ENCODE measurements at places on chromosomes 13 and 19.

DNA sequence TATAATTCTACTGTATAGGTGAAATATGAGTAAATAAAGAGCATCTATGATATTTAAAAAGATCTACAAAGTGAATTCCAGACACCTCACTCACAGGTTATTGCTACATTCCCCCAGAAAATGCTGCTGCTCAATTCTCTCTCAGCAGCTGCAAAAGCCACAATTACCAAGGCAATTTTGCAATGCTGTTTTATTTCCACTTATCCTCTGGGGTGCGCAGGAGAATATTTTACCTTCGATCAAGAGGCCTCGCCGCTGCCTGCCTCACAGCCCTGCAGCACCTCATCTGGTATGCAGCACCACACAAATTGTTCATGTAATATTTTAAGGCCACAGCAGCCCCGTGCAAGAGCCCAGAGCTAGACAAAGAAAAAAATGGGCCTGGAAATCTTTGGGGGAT, 333.2 kb downstream of the DNAJC15 start:
- DNase-seq: no peak

DNA sequence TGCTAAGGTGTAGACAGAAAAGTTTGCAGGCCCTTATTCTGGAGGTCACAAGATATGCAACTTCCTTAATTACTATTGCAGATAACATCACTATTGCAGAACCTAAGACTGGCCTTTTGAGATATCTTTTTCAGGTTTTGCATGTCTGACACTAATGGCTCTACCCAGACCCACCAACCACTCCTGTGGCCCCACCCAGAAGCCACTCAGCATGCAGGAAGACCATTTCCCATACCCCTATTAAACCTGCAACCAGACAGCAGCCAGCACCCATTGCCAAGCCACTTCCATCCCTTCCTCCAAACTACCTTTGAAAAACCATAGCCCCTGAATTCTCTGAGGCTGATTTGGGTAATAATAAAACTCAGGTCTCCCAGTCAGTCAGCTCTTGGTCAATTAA, 297.6 kb downstream of the SLITRK6 start:
- no peak for DNase-seq

GRCh38 chr13:113629866-113630265, 28.1 kb downstream of the ATP4B start:
- no peak for DNase-seq

- no peak for DNase-seq
Observed at GRCh38 chr13:95596701-95597100, 44.2 kb downstream of the CLDN10 start.

GRCh38 chr13:46757640-46758039, 39.3 kb downstream of the ESD start:
- DNase-seq: no peak

DNA sequence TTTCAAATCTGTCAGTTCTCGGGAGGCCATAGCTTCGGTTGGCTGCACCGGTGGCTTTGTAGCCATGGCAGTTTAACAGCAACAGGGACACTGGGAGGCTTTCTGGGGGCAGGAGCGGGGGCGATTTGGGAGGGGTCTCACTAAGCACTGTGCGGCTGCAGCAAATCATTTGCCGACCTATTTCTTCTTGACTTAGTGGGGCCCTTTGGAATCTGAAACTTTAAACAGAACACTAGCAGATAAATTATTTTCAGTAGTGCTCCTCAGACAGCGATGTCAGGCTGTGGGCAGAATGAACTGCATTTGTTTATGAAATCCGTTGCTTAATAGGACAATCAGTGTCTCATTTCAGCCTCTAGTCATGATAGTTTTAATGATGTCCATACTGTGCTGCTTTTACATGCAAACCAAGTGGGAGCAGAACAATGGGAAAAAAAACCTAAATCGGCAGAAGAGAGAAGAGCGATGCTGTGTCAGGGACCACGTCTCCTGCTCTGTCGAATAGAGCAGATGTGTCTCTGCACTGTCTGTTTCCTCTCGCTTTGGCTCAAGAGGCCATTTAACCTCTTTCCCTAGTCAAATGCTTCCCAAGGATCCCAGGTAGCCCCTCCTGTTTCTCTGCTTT, 211.9 kb downstream of the OLFM4 start:
- no peak for DNase-seq

- no peak for DNase-seq
Observed at GRCh38 chr13:102190930-102191329, 210.9 kb downstream of the FGF14 start.

DNA sequence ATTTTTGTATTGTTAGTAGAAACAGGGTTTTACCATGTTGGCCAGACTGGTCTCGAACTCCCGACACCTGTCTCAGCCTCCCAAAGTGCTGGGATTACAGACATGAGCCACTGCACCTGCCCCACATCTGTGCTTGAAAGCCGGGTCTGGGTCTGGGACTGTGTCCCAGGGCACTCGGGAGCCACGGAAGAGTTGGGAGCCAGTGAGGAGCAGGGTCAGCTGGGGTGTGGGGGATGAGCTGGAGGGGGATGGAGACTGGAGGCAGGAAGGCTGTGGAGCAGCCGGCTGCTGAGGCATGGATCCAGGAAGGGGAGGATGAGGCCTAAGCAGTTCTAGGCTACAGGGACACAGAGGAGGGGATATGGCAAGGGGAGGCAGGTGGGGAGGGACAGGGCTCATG, 10.7 kb upstream of the SPACA4 start:
- no peak for DNase-seq

- DNase-seq: no peak
Observed at GRCh38 chr19:27752530-27753184, 1460.3 kb downstream of the UQCRFS1 start.

GRCh38 chr13:80706164-80706471, 365.2 kb upstream of the SPRY2 start:
- no peak for DNase-seq

- no peak for DNase-seq
Observed at GRCh38 chr13:59024434-59024833, 1139.3 kb downstream of the DIAPH3 start.

DNA sequence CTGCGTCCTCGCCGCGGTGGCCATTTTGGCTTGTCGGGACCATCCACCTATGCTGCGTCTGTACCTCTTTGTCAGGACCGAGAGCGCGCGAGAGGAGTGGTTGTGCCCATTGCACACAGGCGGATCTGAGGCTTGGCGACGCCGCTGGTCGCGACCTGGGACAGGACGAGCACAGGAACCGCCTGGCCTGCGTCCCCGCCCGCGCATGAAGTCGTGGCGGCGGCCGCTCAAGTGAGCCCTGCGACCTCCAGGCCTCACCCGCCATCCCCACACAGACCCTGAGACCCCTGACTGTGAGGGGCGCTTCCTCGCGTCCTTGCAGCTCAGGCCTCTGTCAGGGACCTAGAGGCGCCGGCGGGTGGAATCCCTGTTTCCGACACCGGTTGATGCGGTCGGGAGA, 16.8 kb downstream of the ZNF586 start:
- no peak for DNase-seq

DNA sequence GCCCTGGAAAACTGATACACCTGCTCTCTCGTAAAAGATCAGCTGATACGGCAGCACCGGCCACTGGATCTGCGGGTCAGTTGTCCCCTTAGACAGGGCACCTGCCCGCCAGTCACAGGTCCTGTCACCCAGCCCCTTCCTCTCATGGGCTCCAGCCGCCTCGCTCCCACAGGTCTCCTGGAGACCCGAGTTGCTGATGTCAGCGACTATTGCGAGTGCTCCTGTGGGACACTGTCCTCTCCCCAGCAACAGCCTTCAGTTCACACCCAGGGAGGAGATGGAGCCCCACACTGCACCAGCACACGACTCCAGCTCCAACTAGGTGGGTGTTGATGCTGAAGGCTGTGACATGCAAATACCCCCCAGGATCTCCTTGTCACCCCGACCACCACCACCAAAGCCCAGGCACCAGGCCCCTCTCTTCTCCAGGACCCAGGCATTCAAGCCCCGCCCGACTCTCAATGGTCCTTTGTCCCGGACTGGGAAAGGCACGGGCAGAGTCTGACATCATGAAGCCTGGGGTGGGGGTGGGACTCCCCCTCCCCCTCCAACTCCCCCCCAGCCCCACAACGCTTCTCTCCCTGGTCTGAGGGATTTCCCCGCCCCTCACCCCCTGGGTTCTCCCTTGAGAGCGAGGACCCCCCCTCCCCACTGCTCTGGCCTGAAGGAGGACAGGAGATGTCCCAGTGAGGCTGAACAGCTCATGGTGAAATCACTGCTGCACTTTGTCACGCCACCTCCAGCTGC, 1.4 kb upstream of the MAG start:
- no peak for DNase-seq

DNA sequence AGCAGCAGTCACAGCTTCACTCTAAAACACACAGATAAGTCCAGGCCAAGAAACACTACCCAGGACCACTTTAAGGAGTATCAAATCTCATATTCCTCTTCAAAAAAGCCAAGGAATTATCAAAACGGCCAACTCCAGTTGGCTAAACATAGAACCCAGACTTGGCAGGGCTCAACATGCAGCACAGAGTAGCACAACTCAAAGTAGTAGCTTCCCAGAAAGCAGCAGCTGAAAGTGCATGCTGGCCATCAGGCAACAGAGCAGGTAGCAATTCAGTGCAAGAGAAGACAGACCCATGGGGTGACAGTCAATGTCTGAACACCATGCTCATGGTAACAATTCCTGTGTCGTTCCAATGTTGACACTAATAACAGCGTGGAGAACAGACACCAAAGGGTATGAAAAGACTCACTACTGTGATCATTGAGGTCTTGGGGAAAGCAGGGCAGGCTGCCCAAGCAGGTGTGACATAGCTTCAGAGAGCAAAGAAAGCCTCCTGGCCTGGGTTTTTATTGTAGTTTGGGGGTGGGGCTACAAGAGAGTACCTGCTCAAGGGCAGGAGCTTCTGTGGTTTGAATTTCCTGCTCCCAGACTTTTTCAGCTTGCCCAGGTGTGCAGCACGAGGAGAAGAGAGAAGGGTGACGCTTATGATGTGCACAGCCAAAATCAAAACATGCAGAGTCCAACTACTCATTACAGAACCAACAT, 6.2 kb downstream of the ZNF709 start:
- DNase-seq: no peak

DNA sequence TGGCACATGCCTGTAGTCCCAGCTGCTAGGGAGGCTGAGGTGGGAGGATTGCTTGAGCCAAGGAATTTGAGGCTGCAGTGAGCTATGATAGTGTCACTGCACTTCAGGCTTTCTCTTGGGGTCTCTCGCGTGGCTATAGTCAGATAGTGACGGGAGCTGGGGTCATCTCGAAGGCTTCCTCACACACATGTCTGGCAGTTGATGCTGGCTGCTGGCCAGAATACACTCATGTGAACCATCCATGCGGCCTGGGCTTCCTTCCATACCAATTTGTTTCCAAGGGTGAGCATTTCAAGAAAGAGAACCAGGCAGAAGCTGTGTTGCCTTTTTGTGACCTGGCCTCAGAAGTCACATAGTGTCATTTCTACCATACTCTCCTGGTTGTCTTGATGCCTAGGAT, 26.4 kb downstream of the LEUTX start:
- no peak for DNase-seq

GRCh38 chr13:100581504-100581903, 7.1 kb downstream of the GGACT start:
- DNase-seq: no peak

DNA sequence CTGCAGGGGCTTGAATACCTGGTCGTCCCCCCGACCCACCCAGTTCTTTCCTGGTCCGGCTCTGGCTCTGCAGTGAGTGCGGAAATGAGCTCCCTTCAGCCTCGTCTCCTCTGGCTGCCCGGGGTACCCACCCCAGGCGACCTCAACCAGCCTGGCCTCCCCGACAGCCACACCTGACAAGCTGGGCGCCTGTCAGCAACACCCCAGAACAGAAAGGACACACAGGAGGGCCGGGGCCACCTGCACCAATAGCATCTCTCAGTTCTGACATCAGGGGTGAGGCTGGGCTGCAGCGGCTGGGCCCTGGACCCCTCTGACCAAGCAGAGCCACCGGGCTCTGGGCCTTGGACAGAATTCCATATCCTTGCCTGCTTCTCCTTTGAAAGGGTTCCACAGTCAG, 19.7 kb downstream of the SUGP1 start:
- no peak for DNase-seq

DNA sequence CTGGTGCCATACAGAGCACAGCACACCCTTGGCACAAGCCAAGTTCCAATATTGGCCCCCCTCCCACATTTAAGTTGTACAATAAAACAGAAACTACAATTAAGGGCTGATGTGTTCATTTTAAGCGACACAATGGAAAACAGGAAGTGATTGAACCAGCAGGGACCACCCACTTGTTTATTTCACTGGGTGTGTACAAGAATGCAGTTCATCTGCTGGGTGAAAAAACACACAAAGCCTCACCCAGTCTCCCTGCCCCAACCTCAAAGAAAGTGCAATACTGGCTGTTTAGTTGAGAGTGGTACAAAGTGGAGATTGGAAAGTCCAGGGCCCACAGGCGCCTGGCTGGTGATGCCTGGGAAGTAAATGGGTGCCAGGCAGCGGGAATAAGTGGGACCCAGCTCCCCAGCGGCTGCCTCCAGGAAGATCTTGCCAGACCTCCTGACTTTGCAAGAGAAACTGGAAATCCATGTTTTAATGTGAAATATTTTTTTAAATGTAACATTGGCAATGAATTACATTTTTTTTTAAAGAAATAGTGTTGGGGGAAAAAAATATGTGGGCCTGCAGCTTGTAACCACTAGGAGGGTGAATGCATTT, 322.1 kb downstream of the ZNF536 start:
- DNase-seq: no peak

DNA sequence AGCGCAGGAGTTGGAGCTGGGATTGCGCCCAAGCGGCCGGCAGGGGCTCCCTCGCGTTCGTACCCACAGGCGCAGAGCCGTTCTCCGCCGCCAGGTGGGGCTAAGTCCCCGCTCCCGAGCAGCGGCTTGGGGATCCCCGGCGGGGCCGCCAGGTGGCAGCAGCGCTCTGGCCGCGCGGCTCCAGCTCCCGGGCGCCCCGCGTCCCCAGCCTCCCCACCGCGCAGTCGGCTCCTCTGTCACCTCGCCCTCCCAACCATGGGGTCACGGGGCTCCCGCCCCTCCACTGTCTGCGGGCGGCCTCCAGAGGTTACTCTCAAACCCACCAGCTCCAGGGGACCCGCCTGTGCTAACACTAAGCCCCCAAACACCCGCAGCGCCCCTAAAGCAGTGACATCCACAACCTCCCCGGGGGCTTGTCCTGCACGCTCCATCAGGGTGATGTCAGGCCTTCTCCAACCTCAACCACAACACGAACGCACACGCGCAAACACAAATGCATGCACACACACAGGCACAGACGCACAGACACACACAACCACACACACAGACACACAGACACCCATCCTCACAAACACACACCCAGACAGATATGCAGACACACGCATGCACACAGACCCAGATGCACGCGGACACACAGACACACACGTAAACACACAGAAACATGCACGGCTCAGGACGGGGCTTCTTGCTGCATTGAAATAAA, 18.4 kb upstream of the KCTD15 start:
- no peak for DNase-seq

- no peak for DNase-seq
Observed at GRCh38 chr13:112782429-112783010, 92.7 kb downstream of the ATP11A start.

GRCh38 chr19:9862938-9863337, 27.8 kb downstream of the PIN1 start:
- DNase-seq: no peak

- no peak for DNase-seq
Observed at GRCh38 chr19:2360833-2361232, 768 bp downstream of the TMPRSS9 start.

GRCh38 chr13:110403315-110403714, 96.2 kb downstream of the COL4A2 start:
- DNase-seq: no peak

Data from pulmonary artery endothelial cell (primary cell).